ENCODE measurements at places on chromosomes 12 and 14.

DNA sequence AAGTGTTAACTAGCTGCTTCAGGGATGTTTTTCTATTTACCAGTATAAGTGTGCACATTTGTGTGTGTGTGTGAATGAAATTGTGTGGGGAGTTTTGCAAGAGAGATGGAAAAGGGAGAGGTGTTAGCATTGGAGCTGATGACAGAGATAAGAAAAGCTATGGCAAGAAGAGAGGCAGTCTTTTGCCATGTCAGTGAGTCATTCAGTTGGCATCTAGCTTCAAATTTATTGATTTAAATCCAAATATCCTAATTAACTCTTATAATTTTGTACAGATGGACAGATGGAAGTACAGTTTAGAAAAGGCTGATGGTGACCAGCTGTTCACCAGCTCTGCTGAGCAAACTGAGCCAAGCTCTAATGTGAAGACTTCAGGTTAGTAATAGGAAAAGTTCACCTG, 3.3 kb upstream of the BHLHE41 start:
- no peak for DNase-seq

DNA sequence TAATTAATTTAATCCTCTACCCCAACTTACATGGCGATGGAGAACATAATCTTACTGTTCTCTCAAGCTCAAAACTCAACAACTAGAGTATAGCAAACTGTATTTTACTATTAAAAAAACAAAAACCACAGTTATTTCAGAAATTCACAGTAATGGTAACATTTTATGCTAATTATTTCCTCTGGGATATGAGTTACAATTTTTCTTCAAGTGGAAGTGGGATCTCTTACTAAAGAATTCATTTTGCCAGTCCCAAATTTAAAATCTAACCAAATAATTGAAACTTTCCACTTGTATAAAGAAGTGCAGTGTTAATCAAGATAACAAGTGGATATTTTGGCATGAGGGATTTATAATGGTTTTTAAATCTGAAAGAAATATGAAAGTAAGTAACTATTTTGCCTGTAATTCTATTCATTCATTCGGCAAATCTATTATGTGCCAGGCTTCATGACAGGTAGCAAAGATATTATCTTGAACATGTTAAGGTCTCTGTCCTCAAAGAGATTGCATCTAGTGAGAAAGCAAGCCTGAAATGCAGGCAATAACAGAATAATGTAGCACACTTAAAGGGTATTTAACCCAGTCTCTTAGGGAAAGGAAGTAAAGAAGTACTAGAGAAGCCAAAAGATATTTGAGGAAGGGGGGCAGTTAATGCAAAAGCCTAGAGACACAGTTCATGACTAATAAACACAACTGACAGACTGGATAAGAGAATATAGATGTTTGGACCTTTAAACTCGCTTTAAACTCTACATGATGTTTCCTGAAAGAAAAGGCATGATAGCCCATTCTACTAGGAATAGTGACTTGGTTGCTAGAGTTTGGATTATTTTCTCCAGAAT, 44.0 kb downstream of the TAOK3 start:
- no peak for DNase-seq

DNA sequence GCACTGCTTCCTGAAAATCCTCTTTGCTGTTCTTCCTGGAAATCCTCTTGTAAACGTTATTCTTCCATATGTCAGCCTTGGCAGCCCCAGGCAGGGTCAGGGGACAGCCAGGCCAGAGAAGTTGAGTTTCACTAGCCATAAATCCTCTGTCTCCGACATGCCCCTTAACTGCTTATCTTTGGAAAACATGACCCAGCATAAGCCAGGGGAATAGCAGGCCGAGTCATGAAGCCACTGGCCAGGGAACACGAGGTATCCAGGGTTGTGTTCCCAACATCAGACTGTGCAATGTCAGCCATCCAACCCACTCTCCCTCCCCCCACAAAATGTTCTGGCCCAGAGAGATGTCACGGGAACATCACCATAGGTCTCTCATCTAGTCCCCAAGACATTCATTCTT, 453.9 kb downstream of the MED13L start:
- DNase-seq = no peak

GRCh38 chr14:56261046-56261445, 142.8 kb downstream of the PELI2 start:
- no peak for DNase-seq

- DNase-seq = no peak
Measured at GRCh38 chr14:64265222-64265621, 28.9 kb downstream of the ESR2 start.

- DNase-seq = no peak
Measured at GRCh38 chr12:113066813-113067400, 10.4 kb downstream of the DTX1 start.

DNA sequence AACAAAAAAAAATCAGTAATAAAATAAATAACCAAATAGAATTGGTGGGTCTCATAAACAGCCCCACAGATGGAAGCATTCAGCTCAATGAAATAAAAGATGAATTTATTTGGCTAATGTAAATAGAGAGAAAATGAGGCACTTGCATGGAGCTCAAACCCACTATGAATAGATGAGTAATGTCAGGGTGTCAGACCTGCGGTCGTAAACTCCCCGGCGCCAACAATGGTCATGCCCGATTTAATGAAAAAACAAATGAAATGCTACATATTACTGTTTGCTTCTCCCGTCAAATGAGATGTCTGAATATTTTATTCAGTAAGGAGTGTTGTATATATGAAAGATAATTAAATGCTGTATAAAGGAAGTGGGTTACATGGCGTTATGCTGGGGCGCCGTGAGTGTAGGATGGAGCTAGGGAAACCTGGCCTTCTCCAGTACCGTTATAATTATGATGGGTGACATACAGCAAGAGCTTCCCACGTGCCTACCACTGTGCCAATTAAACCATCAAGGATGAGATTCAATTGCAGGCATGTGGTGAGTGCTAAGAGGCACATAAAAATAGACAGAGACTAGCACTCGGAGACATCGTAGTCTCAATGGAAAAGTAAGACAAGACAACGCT, 648.1 kb downstream of the BCL11B start:
- no peak for DNase-seq

DNA sequence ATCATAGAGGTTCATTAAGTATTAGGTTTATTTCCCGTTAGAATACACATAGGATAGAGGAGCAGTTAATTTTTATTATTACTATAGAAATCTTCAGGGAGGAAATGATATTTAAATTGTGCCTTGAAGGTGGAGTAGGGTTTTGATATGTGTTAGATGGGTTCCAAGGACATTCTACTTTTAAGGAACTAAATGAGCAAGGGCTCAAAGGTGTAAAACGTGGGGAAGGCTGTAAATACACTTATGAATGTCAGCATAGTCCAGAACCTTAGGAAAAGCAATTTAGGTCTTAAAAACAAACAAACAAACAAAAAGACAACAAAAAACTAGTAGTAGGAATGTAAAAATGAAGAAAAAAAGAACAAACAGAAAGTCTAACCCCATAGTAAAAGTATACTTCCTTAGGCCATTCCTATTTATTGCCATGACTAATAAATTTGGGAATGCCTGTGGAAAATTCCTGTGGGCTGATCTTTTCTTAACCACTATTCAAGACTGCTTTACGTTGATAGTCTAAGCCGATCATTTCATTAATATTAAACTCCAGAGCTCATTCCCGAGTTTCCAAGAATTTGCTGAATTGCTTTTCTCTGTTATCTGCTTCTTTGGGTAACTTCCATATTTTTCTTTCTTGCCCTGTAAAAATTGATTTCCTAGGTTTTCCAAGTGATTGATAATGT, 180.3 kb downstream of the RAD51B start:
- DNase-seq = no peak

GRCh38 chr12:32569259-32569658, 109.8 kb upstream of the DNM1L start:
- DNase-seq = no peak

DNA sequence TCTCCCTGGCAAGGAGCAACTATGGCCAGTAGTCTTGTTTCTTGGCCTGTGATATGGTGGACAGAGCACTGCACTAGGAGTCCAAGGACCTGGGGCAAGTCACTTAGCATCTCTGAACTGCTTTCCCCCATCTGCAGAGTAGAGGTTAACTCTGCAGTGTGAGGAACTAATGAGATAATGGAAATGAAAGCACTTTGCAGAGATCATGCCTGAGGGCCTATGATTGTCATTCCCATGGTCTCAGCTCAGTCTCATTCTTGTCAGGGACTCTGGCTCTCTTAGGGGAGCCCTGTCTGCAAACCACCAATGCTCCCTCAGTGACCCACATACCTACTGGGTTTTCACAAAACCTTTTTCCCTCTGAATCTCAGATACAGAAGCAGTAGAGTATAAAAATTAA, 6.5 kb upstream of the PNMA1 start:
- no peak for DNase-seq

DNA sequence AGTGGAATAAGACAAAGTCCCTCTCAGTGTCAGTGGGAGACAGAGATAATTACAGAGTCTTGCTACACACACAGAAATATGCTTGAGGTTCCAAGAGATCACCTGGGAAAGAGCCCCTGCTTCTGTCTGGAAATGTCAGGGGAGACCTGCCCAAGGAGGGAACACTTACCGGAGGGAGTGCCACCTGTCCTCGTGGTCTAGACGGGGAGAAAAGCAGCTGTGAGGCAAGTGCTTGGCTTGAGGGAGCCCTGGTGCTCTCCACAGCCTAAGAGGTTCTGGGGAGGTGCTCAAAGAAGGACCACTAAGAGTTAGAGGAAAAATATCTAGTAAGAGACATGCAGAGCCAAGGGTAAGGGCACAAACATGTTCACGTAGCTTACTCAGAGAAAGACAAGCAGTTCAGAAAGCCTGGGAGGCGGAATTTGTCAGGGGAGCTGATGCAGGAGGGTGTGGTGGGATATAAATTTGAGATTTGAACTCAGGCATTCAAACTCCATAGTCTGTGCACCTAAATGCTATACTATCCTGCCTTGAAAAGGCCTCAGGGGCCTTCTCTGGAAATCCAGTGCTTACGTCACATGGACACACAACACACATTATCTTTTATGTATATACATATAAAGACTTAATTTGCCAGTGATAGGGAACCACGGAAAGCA, 38.2 kb upstream of the GNPNAT1 start:
- no peak for DNase-seq

GRCh38 chr12:180445-180844, 33.5 kb downstream of the SLC6A12 start:
- no peak for DNase-seq

DNA sequence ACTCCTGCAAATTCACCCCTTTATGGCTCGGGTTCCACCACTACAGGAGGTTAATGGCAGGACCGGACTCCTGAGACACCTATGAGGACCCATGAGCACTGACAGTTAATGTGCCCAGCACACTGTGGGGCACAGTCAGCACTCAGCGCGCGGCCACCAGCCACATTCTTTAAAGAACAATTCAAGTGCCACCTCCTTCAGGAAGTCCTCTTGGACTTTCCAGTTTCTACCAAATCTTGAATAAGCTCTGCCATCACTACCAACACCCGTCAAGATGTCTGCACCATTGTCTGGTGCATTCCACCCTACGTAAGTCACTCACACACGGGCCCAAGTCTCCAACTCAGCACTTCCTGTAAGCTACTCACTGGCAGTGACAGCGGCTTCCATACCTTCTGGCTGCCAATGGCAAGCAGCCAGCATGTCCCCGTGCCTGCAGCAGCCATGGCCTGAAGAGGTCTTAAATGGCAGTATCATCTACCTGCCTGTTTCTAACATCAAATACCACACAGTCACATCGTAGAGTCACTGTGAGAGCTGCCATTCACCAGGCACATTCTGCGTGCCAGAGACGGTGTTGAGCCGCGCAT, 48.5 kb downstream of the CDC42BPB start:
- no peak for DNase-seq

GRCh38 chr12:32499048-32499447, 99.7 kb downstream of the FGD4 start:
- no peak for DNase-seq

DNA sequence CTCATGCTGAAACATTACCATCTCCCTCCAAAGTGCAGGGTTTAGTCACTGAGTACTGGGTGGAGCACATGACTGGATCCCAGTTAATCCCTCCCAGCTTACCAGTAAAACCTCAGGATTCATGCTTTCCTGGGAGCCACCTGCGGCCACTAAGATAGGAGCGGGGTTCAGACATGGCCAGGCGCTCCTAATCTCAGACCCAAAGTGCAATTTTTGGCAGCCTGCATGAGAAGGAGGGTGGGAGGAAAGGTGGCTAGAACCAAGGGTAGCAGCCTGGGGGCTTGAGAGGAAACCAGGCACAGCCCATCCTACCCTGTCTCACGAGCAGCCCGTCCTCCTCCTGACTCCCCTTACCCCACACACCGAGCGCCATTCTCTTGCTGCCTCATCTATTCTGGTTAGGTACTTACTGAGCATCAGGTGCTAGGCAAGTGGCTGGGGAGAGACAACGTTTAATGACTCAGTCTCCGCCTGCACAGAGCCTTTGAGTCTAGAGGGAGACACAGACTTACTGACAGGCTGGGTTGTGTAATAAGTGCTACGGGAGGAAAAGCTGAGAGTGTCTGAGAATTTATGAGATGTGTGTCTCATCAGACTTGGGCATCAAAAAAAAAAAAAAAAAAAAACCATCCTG, 9.9 kb downstream of the GPRC5A start:
- no peak for DNase-seq

- DNase-seq = no peak
Measured at GRCh38 chr14:98941481-98941880, 330.5 kb downstream of the BCL11B start.

DNA sequence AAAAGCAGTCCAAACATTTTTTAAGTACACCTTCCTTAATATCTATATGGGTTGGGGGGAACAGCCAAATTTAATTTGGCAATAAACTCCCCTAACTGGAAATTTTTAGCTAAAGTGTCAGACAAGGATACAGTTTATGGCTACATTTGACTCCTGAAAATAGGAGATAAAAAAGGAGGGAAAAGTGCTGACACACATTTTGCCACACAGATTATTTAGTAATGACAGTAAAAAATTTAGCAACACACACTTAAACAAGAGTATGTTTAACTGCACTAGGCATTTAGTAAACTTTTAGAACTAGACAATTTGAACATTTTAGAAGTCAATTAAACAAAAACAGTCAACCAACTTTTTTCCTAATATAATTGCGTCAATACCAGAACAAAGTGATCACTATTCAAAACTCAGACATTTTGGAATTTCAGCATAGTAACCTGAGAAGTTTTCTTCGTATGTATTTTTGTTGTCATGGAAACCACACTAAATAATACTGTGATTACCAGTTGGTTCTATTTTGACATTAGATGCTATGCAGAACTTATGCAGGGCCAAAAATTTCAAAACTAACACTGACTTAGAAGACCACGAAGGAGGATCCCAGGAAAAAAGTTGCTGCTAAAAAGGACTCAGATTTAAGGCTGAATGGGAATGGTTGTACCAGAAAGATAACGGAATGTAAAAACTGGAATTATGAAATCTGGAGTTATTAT, 13.4 kb downstream of the GMFB start:
- DNase-seq = no peak

DNA sequence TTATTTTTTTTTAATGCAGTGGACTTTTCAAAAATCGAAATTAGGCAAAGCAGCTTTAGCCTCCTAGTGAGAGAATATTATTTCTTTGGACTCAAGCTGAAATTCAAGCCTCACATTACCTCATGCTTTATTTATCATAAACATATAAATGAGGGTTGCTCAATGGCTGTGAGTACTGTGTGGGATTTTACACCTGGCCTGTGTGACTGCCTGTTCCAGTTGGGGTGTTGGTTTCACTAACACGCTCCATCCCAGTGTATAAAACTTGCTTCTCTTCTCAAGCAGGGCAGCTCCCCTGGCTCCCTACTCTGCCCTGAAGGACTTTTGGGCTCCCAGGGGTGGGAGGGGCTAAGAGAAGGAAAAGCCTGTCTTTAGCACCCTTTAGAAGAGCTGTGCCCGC, 15.0 kb downstream of the ANKLE2 start:
- DNase-seq = no peak

GRCh38 chr14:103259801-103260628, 74.0 kb upstream of the EIF5 start:
- DNase-seq = no peak
